CD4-positive, alpha-beta T cell treated with Interleukin-4 for 1 hour (primary cell): ENCODE measurements at places on chromosomes 2 and 18.

DNA sequence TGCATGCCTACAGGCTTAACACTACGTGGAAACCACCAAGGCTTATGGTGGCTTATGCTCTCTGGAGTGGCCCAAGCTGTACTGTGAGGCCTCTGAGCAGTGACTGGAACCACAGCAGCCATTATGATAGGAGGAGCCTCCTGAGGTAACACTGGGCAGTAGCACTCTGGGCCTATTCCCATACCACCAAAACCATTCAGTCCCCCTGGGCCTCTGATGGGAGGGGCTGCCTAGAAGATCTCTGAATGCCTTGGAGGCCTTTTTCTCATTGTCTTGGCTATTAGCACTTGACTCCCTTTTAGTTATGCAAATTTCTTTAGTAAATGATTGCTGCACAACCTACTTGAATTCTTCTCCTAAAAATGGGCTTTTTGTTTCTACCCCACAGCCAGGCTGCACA is 985.0 kb downstream of the DPP10 start:
- DNase-seq = no peak

GRCh38 chr18:2657788-2658458 is 2.4 kb downstream of the SMCHD1 start:
- DNase-seq = no peak

DNA sequence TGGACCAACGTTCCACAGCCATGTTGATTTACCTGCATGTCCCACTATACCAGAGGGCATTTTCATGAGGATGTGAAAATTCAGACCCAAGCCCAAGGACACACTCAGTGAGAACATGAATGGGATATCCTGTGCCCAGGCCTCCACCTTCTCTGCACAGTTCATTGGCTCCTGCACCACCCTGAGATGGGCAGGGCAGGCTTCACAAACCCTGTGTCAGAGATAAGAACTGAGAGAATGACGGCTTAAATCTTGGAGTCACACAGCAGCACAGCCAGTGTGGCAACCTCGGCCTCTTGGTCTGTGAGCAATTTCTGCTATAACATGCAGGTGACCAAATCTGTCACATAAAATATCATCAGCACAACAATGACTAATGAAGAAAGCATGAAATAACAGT is 71.9 kb downstream of the UXS1 start:
- no peak for DNase-seq

- no peak for DNase-seq
These were observed 75.1 kb downstream of the SPRED2 start for GRCh38 chr2:65357095-65357958.

GRCh38 chr2:128477026-128477820 is 158.6 kb upstream of the HS6ST1 start:
- no peak for DNase-seq

DNA sequence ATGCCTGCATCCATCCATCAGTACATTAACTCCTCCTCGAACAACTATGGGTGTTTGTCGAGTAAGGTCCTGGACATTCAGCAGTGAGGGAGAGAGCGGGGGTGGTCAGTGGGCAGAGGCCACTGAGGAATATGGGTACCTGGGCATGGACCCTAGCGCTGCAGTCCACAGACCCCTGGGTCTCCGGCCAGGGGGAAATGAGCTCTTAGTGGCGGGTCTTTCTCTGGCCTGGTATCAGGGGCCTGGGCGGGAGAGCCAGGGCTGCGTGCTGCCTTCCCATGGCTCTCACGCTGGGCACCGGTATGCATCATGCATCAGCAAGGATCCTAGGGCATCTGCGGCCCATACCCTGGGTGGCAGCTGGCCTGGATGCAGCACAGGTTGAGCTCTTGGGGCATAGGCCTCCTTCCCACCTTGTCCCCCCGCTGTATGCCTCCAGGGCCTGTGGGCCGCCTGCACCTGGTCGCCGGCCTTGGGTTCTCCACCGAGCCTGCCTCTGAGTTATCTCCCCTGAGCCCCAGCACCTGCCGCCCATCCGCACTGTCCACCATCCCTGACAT is 1.3 kb upstream of the MOCOS start:
- no peak for DNase-seq

DNA sequence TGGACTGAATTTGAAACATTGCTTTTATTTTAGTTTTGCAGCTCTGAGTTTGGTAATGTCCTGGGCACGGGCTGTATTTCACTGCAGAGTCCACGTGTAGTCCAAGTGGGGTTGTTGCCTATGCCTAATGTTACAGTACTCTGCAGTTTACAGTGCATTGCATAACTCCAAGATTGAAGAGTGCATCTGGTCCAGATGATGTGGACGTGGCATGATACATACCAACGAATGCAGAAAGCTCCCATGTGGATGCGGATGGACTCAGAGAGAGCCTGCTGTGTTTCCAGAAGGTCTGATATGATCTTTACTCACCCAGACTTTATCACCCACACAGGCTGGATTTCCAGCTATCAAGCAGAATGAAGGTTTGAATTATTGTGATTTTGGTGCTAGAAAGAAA is 44.4 kb upstream of the CCDC68 start:
- DNase-seq = no peak

GRCh38 chr2:178429336-178429735 is 21.6 kb downstream of the PRKRA start:
- DNase-seq = no peak

DNA sequence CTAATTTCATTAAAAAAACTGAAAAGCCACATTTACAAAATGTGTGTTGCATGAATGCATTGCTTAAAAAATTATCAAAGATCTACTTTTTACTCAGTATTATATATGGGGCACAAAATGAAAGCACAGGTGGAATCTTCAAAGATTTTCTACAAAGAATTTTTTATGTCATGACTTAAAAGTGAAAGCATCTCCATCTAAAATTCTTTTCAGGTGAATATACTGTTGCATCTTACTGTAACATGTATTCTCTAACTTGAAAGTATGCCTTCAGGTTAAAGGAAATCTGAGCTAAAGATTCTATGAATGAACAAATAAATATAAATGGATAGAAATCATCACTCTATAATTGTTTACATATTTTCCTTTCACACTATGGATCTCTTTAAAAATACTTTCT is 66.8 kb upstream of the WDR75 start:
- DNase-seq = no peak

GRCh38 chr2:195695002-195695631 is 38.1 kb downstream of the SLC39A10 start:
- no peak for DNase-seq

DNA sequence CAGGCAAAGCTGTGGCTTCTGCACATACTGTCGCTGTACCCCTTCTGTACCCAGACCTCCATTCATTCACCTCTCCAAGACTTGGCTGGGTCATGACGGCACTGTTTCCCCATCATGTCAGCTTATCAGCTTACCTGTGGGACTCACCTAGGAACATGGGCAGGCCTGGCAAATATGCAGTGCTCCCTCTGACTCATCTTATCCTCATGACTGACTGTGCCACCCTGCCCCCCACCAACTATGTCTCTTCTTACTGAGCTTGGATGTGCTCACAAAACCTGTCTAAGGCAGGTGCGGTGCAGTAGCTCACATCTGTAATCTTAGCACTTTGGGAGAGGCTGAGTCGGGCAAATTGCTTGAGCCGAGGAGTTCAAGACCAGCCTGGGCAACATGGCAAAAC is 152.4 kb downstream of the MGAT5 start:
- no peak for DNase-seq

- DNase-seq = no peak
These were observed 37.1 kb upstream of the CSRNP3 start for GRCh38 chr2:165432234-165432966.

- DNase-seq = no peak
These were observed 287.7 kb downstream of the NBAS start for GRCh38 chr2:15273452-15273851.

GRCh38 chr2:111208639-111209038 is 87.9 kb downstream of the BCL2L11 start:
- no peak for DNase-seq

DNA sequence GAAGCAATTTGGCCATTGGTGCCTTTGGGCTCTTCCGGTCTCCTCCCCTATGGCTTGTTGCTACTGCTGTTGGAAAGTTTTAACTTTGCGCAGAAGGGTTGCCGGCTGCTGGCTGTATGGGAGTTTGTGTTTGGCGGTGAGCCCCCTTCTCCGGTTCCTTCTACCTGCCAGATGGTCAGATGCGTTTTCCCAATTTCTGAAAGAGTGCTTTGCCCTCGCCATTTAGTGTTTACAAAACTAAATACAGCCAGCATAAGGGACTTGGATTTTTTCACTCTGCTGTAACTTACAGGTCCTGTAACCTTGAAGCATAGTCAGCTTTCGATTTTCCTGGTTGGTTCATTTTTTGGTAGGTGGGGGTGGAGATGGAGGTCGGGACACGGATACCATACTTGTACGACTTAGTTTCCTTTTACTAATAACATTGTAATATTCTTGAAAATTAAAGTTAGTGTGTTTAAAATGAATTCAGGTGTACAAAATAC is 604 bp downstream of the COQ10B start:
- no peak for DNase-seq

DNA sequence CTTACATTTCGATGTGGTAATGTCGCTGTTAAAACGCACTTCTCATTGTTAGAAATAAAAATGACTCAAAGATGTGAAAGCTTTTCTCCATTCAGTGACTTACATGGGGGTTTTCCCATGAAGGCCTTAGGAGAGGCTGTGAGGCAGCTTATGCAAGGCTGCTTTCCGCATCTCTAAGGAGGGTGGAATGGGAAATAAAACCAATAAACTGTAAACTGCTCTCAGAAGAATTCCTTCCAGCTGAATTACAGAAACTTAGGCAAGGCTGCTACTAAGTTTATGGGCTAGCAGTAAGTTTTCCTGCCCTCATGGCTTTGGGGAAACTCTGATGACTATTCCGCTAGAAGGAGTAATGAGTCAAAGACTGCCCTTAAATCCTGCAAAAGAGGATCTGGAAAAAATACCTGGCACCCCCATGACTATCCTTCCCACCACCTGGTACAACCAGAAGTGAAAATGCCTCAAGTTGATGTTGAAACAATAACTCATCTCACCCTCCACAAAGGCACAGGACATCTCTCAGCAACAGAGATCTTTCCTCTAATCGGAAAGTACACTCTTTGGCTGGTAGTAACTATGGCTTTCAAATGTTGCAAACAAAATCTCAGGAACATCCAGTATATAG is 97.7 kb upstream of the SMAD7 start:
- no peak for DNase-seq

DNA sequence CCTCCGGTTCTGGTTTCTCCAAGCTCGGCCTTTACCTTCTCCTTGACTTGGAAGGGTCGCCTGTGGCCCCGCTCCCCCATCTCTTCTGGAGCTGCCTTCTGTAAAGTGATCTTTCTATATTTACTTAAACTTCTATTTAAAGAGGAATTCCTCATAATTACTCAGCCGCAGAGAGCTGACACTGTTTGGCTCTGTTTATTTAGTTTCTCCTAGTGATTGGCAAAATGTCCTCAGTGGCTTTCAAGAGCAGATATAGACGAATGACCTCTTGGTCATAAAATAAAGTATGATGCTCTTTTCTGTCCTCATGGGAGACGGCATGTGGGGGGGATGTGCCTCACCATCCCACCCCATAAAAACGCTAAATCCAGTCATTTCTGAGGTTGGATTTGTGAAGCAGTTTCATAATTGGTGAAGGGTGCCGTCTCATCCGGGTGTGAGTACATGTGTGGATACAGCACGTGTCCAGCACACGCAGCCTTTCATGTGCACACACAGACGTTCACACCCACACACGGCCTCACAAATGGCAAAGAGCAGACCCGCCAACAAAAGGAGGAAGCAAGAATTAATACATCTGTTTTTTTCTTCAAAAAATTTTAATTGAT is 43.4 kb upstream of the SMAD7 start:
- no peak for DNase-seq

GRCh38 chr18:23231340-23232021 is 96.2 kb downstream of the CABLES1 start:
- DNase-seq = peak; percentile 85

DNA sequence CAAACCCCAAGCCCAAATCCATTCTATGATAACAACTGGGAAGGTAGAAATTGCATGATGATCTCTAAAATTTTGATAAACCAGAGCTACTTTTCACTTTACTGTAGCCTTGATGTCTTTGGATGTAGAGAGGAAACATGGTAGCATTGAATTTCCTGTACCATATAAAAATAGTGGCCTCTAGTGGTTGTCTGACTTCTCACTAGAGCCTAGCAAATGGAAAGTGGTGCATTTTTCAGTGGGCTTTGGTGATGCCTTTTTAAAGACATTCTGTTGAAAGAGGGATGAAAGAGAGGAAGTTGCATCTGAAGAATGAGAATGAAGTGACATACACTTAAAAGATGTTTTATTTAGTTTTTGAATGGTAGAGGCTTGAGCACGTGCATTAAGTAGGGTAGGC is 662.2 kb downstream of the XIRP2 start:
- no peak for DNase-seq

DNA sequence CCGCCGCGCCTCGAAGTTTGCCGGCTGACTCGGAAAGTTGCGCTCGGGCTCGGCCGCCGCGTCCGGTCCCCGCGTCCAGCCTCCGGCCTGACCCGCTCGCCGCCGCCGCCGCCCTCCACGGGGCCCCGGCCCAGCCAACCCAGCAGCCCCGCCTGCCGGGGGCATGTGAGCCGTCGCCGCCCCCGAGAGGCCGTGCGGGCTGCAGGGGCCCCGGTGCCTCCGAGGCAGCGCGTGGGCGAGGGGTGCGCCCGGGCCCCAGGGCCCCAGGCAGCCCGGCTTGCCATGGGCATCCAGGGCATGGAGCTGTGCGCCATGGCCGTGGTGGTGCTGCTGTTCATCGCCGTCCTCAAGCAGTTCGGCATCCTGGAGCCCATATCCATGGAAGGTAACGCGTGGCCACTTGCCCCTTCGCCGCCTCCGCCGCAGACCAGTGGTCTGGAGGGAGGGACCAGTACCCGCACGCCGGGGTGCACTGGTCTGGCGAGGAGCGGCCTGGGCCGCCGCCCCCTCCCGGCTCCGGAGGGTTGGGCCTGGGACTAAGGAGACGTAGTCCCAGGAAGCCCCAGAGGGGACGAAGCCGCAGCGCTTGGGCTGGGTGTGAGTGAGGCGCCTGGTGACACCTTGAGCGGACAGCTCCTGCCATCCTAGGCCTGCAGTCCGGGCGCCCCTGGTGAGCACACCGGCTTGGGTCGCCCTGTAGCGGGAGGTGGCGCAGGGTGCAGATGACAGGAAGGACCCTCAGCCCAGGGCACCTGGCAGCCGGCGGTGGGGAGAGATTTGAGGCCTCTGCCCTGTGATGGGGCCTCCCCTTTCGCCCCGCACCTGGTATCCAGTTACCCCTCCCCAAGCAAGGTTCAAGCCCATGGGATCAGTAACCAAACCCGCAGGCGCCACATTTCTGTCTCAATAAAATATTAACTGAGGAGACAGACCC is 49.9 kb downstream of the KCNIP3 start:
- DNase-seq = no peak

DNA sequence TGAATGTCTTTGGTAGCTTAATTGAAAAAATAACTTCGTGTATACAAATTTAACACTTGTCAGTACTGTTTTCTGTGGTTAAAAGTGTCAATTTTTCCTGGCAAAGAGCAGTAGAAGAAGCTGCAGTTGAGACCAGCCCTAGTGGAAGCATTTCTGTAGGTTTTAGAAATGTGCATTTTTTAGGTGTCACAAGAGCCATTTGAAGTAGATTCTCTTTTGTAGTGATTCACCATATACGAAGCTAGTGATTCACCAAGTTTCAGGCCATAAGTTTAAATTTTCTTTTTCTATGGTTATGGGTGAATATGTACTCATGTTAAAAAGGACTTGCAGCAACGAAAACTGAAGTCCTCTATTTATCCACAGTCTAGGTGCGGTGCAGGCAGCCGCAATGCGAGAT is 4.2 kb downstream of the NABP1 start:
- DNase-seq = no peak
